Stimulated activated effector memory CD8-positive, alpha-beta T cell treated with anti-CD3 and anti-CD28 coated beads, Interleukin-12 subunit alpha, Interleukin-12 subunit beta, amount 100 ng/mL, for 72 hours (primary cell): ENCODE measurements at places on chromosomes 1 and 21.

GRCh38 chr21:29130270-29130969 lies at the start of gene MAP3K7CL:
Gene MAP3K7CL (plus strand): TSS chr21:29130644. CDS start chr21:29133345, 2,701 bp downstream.
- peak; percentile 37 for DNase-seq

DNA sequence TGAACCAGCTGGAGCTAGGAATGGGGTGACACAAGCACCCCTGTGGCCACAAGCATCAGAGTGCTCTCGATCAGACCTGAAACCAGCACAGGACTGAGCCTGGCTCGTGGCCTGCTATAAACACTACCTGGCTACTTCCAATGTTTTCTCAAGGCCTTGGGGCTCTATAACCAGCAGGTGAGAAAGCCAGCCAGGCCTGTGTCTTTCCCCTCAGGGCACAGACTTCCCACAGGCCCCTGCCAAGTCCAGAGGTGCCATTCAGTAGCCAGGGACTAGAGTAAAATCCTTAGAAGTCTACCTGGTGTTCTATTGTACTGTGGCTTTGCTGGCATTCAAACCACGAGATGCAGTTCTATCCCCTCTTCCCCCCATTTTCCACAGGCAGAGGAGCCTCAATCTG lies 22.6 kb downstream of the OR2G3 start:
- DNase-seq, result no peak

GRCh38 chr1:201693890-201694607 lies 134.9 kb upstream of the IPO9 start:
- DNase-seq, result no peak

DNA sequence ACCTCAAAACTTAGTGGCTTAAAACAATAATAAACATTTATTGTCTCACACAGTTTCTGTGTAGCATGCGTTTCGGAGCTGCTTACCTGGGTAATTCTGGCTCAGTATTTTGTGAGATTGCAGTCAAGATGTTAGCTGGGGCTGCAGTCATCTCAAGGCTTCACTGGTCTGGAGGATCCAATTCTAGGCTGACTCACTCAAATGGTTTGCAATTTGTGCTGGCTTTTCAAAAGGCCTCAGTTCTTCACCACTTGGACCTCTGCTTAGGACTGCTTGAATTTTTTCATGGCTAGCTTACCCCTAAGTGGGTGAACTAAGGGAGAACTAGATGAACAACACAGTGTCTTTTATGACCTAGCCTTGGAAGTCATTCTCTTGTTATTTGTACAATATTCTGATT lies 21.0 kb downstream of the XPR1 start:
- DNase-seq, result no peak

GRCh38 chr1:63645317-63645716 lies 52.1 kb downstream of the PGM1 start:
- DNase-seq, result no peak

GRCh38 chr1:28577052-28577678 lies 14.9 kb upstream of the RAB42 start:
- DNase-seq, result no peak

- DNase-seq, result no peak
Measured at GRCh38 chr1:196873385-196873784, 14.5 kb upstream of the CFHR4 start.

GRCh38 chr1:230831771-230832170 lies 36.5 kb downstream of the C1orf198 start:
- no peak for DNase-seq

GRCh38 chr1:119611701-119612113 lies 36.4 kb downstream of the ZNF697 start:
- DNase-seq, result peak; percentile 49
